ENCODE measurements at places on chromosomes 1 and 21.

DNA sequence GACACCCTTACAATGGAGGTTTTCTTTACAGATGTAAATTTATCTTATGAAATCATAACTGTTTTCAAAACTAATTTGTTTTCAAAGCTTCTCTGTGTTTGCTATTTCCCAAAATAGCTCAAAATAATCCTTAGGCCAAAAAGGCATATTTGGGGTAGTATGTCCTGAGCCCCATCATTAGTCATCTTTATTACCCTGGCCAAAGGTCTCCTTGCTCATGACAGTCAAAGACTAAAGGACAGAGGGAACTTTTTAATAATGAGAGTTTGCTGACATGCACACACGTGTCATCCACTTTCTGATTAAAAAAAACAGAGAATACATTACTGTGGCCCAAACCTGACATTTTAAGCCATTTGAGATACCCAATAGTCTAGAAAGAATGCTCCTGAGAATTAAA is 221.9 kb upstream of the DUSP10 start:
- no peak for DNase-seq

- DNase-seq: no peak
Observed at GRCh38 chr1:164682570-164682969, 123.6 kb downstream of the PBX1 start.

GRCh38 chr1:179205284-179205683 is 24.2 kb downstream of the ABL2 start:
- DNase-seq: no peak

DNA sequence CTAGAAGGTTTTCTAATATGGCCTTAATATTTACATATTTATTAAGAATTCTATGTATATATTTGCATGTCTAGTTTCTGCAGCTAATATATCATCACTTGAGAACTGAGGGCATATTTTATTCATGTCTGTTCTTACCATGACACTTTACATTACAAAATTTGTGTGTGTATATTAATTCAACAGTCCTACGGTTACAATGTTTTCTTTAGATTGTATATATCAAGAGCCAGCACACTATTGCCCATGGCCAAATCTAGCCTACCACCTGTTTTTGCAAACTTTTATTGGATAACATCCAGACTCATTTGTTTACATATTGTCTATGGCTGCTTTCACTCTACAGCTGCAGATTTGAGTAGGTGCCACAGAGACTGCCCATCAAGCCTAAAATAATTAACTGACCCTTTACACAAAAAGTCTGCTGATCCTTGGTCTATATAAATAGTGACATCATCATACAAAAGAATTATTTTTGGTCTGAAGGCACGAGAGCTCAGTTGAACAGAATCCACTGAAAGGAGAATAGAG is 577.4 kb upstream of the PBX1 start:
- no peak for DNase-seq

Data from hippocampal formation (tissue), 2 donors.